Breast epithelium (tissue), 4 donors: ENCODE measurements at places on chromosomes 12 and 14. TPM values are rescaled to one million over a fixed set of nuclear protein-coding genes. Genes with fewer than 3 reads are reported as not detected.

DNA sequence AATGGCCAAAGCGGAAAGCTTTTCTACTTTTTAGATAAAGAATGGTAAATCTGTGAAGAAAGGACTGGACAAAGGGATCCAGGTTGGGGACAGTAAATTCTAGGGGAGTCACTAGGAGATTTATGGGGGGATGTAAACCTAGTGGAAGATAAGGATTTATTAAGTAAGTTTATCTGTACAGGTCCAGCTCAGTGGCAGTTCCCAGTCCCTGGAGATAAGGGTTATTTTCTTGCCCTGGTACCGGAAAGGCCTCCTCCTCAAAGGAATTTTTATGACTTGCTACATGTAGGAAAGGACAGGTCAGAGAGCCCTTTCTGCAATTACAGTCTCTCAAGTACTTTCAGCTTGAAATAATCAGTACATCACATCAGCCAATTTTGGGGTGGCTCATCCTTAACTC is 72.6 kb upstream of the BICD1 start:
- no peak overlapping the region for H3K27ac ChIP-seq
- H3K4me3 ChIP-seq, result no peak overlapping the region
- no peaks in the 10 kb centered on the region for H3K36me3 ChIP-seq
- DNase-seq, result no peak

DNA sequence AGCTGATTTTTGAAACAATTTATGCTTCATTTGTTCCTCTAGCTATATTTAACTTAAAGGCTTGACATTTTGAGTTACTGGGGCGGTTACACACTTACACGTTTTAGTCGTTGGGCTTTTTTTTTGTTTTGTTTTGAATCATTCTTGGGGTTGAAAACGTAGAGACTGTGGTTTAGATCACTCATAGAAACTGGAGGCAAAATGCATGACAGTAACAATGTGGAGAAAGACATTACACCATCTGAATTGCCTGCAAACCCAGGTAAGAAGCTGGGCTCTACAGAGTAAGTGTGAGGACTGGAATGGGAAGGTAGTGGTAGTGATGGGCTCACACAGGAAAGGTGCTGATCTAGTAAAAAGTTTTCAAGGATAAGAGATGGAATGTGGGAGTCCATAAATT is at the start of gene CLEC2D:
Gene CLEC2D, plus strand, starts transcription at position 180 of the 400 bp plus-strand sequence. Its CDS starts 22 bp downstream, at position 202.
- DNase-seq, result no peak
- no peaks in the 10 kb centered on the region for H3K27me3 ChIP-seq
- no peaks in the 10 kb centered on the region for H3K4me1 ChIP-seq
- no peak within 1 kb of the TSS for H3K27ac ChIP-seq
- no peaks in the 10 kb centered on the region for H3K36me3 ChIP-seq

DNA sequence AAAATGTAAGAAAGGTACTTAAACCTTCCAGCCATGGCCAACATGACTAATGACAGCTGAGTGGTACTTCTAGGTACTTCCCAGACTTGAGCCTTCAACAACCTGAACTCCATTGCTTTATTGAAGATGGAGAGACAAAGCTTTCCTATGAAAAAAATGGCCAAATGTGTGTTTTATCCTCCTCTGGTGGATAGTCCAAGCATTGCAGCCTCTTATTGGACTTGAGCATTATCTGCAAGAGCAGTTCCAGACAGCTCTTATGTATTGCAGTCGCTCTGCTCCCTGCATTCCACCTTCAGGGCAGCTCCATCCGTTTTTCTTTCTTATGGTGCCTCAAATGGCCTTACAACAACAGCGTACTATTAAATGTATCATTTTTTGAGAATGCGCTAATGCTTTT is 588.2 kb downstream of the NRXN3 start:
- no peak for DNase-seq
- no peak overlapping the region for H3K4me3 ChIP-seq
- no peaks in the 10 kb centered on the region for H3K4me1 ChIP-seq

DNA sequence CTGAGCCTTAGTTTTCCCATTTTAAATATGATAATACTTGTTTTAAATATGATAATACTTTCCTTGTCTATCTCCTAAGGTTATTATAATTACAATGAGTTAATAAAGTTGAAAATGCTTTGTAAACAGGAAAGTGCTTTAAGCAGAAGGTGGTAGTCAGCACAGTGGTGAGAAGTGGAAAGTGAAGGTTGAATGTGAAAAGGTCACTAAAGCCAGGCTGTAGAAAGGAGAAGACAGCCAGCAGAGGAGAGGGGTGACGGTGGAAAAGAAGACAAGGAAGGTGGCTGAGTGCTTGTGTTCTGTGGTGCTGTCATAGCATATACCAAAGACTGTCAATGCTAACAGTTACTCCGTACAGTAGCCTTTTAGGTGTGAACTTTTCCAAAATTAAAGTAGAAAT is 117.8 kb downstream of the ESR2 start:
- H3K27ac ChIP-seq, result no peak overlapping the region
- H3K36me3 ChIP-seq, result peaks cover 4% of the 10 kb centered on the region
- no peaks in the 10 kb centered on the region for H3K27me3 ChIP-seq
- no peaks in the 10 kb centered on the region for H3K4me1 ChIP-seq
- DNase-seq, result no peak

DNA sequence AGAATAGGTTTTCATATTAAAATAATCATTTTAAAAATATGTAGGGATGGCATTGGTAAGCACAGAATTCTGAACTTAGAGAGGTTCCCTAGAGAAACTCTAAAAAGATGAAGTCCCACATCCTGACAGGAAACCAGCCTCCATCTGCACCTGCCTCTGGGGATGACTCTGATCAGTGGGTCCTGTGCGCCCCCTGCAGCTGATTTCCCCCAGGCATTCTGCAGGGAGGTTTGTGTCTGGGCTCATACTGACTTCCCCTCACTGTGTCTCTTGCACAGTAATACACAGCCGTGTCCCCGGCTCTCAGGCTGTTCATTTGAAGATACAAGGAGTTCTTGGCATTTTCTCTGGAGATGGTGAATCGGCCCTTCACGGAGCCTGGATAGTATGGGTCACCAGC is 602.9 kb downstream of the TMEM121 start:
- H3K4me3 ChIP-seq, result no peak overlapping the region
- H3K27ac ChIP-seq, result no peak overlapping the region
- H3K4me1 ChIP-seq, result no peaks in the 10 kb centered on the region
- peaks cover 20% of the 10 kb centered on the region for H3K27me3 ChIP-seq

DNA sequence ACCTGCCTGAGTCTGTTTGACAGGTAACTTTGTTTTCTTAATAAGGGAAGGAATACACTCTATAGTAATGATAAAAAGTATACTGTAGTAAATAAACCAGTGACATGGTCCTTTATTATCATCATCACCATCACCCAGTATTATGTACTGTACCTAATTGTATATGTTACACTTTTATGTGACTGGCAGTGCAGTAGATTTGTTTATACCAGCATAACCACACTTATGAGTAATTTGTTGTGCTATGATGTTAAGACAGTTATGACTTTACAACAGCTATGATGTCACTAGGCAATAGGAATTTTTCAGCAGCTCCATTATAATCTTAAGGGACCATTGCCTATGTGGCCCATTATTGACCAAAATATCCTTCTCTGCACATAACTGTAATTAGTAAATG is 155.0 kb downstream of the NUBPL start:
- H3K4me1 ChIP-seq, result no peaks in the 10 kb centered on the region
- H3K36me3 ChIP-seq, result no peaks in the 10 kb centered on the region
- H3K27me3 ChIP-seq, result no peaks in the 10 kb centered on the region
- DNase-seq, result no peak
- H3K4me3 ChIP-seq, result no peak overlapping the region

Gene IRF9
- total RNA-seq, result 44.6 TPM

GRCh38 chr12:78880078-78880477 is 15.5 kb downstream of the SYT1 start:
- H3K36me3 ChIP-seq, result no peaks in the 10 kb centered on the region
- H3K27me3 ChIP-seq, result no peaks in the 10 kb centered on the region
- DNase-seq, result no peak
- no peak overlapping the region for H3K27ac ChIP-seq

- no peak overlapping the region for H3K4me3 ChIP-seq
- DNase-seq, result no peak
- no peak overlapping the region for H3K27ac ChIP-seq
- no peaks in the 10 kb centered on the region for H3K36me3 ChIP-seq
These were observed 436.6 kb downstream of the FUT8 start for GRCh38 chr14:65849091-65849490.

- H3K4me3 ChIP-seq, result no peak overlapping the region
- DNase-seq, result no peak
- no peaks in the 10 kb centered on the region for H3K4me1 ChIP-seq
These were observed 51.5 kb downstream of the NINJ2 start for GRCh38 chr12:611721-612120.

Gene ASCL1
- 0.15 TPM for total RNA-seq

GRCh38 chr12:51869496-51869865 is 18.4 kb upstream of the ANKRD33 start:
- H3K4me3 ChIP-seq, result peak overlapping the region; percentile 35
- H3K36me3 ChIP-seq, result no peaks in the 10 kb centered on the region
- peak overlapping the region; percentile 60 for H3K27ac ChIP-seq

DNA sequence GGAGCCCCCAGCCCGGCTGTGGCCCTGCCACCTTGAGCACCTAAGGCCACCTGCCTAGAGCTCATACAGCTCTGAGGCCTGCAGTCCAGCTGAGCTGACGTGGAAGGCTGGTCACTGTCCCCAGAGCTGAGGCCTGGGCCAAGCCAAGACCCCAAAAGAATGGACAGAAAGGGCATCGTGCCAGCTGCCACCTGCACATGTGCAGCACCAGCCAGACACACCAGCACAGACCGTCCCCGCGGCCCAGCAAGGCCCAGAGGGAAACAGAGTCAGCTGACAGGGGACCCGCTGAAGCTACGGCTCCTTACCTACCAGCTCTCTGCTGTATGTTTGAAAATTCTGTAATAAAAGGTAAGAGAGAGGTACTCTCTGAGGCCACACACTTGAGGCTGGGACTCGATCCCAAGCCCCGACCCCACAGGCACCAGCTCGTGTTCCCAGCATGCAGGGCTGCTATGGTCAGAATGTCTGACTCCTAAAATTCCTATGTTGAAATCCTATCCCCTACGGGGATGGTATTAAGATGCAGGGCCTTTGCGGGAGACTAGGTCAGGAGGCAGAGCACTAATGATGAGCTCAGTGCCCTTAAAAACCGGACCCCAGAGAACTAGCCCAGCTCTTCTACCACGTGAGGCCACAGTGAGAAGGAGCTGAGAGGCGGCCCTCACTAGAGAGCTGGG is 25.4 kb downstream of the BRF1 start:
- no peaks in the 10 kb centered on the region for H3K36me3 ChIP-seq
- H3K27me3 ChIP-seq, result no peaks in the 10 kb centered on the region

GRCh38 chr14:88929656-88930436 is 105.4 kb downstream of the TTC8 start:
- H3K36me3 ChIP-seq, result no peaks in the 10 kb centered on the region
- no peaks in the 10 kb centered on the region for H3K4me1 ChIP-seq
- DNase-seq, result no peak
- no peaks in the 10 kb centered on the region for H3K27me3 ChIP-seq

GRCh38 chr12:29726321-29726692 is 57.4 kb downstream of the TMTC1 start:
- no peaks in the 10 kb centered on the region for H3K27me3 ChIP-seq
- no peaks in the 10 kb centered on the region for H3K36me3 ChIP-seq
- H3K27ac ChIP-seq, result peak overlapping the region; percentile 69
- no peaks in the 10 kb centered on the region for H3K4me1 ChIP-seq

Gene CFAP251
- total RNA-seq, result 6.7 TPM

DNA sequence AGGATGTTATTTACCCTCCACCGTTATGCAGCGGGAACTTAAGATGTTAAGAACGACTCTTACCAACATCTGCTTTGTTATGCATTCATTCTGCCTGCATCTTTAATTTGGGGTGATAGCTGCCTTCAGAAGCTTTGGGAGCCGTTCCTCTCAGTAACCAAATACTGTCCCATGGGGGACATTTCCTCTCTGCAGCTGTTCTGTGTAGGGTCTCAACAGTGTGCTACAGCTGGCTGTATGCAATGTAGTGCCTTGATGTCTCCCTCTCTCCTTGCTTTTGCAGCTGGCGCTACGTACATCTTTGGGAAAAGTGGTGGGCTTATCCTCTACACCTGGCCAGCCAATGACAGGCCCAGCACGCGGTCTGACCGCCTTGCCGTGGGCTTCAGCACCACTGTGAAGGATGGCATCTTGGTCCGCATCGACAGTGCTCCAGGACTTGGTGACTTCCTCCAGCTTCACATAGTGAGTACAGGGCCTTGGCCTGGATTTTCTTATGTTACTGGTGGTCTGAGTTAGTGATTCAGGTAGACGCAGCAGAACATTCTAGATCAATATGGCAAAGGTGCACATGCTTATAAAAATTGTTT is 744.3 kb downstream of the DIO2 start:
- no peak for DNase-seq
- no peak overlapping the region for H3K4me3 ChIP-seq

DNA sequence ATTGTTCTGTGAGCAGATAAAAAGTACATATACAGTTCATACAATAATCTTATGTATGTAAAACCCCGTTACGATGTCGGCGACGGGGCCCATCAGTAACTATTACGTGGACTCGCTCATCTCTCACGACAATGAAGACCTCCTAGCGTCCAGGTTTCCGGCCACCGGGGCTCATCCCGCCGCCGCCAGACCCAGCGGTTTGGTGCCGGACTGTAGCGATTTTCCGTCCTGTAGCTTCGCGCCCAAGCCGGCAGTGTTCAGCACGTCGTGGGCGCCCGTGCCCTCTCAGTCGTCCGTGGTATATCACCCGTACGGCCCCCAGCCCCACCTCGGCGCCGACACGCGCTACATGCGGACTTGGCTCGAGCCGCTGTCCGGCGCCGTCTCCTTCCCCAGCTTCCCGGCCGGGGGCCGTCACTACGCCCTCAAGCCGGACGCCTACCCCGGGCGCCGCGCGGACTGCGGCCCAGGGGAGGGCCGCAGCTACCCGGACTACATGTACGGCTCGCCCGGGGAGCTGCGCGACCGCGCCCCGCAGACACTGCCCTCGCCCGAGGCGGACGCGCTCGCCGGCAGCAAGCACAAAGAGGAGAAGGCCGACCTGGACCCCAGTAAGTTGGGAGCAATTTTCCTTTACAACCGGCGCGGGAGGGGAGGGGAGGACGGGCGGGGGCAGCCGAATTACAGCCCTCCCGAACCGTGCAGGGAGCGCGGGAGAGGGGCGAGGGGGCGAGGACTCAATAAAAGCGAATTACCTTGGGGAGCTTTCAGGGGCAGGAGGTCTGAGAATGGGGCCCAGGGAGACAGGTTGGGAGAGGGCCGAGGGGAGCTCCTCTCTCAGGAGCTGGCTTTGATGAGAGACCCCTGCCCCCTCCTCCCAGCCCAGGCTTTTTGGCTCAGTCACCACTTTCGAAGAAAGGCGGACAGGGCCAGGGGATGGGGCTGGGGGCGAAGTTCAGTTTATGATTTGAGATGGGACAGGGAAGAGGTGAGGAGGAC is at the start of gene HOXC9:
Gene HOXC9, plus strand, starts transcription at position 46 of the 999 bp plus-strand sequence. Its CDS starts 28 bp downstream, at position 74.
- DNase-seq, result no peak
- peak within 1 kb of the TSS; percentile 94 for H3K27ac ChIP-seq
- H3K36me3 ChIP-seq, result no peaks in the 10 kb centered on the region
- peaks cover 15% of the 10 kb centered on the region for H3K27me3 ChIP-seq
- H3K4me1 ChIP-seq, result no peaks in the 10 kb centered on the region
- peak within 1 kb of the TSS; percentile 82 for H3K4me3 ChIP-seq
